GM18507 (cell line): ENCODE measurements at places on chromosomes 11 and 22.

GRCh38 chr22:47281126-47282106 is 519.0 kb downstream of the TBC1D22A start:
- DNase-seq: no peak

DNA sequence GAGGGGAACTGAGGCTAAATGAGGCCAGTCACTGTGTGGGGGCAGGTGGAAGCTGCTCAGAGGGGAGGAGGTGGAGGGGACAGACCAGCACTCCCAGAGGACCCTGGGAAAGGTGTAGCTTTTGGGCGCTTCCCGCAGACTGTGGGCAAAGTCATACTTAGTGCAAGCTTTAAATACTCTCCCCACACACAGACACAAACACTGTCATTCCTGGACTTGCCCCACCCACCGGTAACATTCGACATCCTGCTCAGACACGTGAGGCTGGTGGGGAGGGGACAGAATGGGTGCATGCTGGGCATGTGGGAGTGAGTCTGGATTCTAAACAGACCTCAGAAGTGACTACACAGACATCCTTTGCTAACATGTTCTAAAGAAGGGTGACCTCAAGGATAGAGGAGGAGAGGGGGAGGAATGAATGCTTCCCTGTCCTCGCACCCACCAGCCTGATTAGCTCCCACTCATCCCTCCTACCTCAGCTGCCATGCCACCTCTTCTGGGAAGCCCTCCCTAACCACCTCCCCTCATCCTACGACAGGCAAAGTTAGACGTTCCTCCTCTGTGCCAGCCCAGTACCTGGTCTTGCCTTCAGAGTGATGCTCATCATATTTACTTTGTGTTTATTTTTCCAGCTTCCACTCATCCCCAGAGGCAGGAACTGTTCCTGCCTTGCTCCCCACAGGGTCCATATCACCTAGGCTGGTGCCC is 22.2 kb downstream of the TSKU start:
- DNase-seq: no peak

DNA sequence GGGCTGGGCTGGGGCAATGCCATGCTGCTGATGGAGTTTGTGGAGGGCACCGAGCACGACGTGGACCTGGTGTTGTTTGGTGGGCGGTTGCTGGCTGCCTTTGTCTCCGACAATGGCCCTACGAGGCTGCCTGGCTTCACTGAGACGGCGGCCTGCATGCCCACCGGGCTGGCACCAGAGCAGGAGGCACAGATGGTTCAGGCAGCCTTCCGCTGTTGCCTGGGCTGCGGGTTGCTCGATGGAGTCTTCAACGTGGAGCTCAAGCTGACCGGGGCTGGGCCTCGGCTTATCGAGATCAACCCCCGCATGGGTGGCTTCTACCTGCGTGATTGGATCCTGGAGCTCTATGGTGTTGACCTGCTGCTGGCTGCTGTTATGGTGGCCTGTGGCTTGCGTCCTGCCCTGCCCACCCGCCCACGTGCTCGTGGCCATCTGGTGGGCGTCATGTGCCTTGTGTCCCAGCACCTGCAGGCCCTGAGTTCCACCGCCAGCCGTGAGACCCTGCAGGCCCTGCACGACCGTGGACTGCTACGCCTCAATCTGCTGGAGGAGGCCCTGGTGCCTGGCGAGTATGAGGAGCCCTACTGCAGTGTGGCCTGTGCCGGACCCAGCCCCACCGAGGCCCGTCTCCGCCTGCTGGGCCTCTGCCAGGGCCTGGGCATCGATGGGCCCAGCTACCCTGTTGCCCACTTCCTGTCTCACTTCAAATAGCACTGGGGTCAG is 4.2 kb upstream of the RPS6KB2 start:
- DNase-seq: no peak

GRCh38 chr22:47376901-47377505 is 614.6 kb downstream of the TBC1D22A start:
- no peak for DNase-seq

GRCh38 chr22:30288419-30289140 is 725 bp downstream of the CASTOR1 start:
- DNase-seq: no peak

DNA sequence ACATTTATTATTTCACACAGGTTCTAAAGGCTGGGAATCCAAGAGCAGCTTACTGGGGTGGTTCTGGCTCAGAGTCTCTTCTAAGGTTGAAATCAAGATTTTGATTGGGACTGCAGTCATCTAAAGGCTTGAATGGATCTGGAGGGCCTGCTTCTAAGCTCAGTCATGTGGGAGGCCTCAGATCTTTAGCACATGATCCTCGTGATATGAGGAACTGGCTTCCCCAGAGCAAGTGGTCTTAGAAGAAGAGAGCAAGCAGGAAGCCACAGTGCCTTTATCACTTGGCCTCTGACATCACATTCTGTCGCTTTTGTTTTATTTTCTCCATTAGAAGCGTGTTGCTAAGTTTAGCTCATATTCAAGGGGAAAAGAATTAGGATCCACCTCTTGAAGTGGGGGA is 88.9 kb downstream of the ARFGAP2 start:
- no peak for DNase-seq

- no peak for DNase-seq
These were observed 135.0 kb downstream of the CSNK2A3 start for GRCh38 chr11:11217929-11218628.

DNA sequence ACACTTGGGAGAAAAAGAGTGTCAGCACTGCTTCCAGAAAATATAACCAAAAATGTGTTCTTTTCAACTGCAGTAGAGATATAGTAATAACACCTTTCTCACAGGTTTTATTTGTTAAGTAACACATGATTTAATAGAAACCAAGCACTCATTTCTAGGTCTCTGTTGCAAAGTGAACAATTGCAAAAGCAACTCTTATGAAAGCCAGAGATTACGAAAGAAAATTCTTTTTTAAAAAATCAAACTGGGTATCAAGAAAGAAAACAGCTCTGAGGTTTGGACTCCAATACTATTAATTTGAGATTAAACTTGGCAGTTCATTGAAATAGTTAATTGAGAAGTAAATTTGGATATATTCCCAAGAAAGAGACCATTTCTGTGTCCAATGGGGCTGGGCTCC is 9.8 kb upstream of the XKR3 start:
- DNase-seq: no peak

DNA sequence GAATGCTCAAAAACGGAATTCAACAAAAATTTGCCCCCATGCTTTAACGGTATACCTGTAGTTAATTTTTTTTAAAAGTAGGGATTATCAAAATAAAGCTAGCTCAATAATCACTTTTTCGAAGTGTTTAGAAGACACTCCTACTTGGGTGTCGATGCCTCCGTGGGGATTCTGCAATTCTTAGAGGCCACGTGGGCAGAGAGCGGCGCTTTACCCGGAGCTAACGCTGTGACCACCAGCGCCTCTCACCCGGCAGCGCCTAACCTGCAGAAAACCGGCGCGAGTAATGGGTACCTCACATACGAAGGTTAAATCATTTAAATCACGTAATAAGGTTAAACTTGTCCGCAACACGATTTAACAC is 583 bp downstream of the TAF1D start:
- DNase-seq: peak; percentile 15

GRCh38 chr11:101498891-101499290 is 84.9 kb downstream of the TRPC6 start:
- DNase-seq: no peak

GRCh38 chr22:21031545-21032036 is 770 bp downstream of the SLC7A4 start:
- no peak for DNase-seq

DNA sequence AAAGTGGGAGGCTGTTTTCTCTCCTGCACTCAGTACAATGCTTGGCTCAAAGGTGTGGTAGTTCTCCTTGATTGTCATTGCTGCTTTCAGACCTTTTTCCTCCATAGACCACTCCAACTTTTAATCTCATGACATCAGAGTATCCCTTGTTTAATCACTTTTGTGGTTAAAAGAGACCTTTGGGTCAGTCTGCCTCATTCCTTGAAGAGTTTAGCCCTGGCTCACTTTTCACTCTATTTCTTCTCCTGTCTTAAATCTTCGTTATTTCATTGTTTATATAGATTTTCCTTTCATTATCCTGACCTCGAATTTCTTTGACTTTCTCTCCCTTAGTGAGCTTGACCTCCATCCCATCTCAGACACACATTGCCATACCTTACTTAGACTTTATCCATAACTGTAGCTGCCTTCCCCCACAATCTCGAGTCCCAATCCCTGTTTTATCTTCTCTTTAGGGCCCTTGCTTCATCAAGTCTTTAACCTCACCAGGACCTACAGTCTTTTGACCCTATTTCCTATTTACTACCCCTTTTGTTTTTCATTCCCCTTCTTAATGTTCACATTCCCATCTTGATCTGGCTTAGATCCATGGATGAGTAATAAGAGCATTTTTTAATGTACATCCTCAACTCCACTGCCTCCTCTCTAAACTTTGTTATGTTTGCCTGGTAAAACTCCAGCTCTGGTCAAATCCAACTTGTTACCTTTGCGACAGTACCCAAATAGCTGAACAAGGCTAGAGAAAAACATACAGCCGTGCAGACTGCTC is 9.5 kb downstream of the ATXN10 start:
- no peak for DNase-seq

- DNase-seq: no peak
These were observed 187.1 kb downstream of the BLID start for GRCh38 chr11:121928597-121929580.

- no peak for DNase-seq
These were observed 99.5 kb upstream of the APOA1 start for GRCh38 chr11:116936754-116937446.

DNA sequence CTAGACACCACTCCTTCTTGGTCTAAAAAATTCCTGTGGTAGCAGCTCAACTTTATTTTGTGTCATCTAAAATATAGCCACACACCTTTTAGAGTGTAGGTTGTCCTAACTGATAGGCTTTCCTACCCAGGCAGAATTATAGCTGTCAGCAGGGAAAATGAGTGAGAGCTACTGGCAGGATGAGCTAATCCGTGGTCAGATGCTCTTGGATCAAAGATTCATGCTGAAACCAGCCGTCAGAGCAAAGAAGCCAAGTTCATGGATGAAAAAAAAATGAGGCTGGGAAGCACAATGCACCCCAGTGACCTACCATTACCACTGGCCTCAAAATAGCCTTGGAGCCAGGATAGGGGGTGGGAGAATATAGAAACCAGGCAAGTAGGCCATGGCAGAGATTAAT is 113.1 kb upstream of the BLID start:
- no peak for DNase-seq

GRCh38 chr11:122808478-122808869 is 29.8 kb upstream of the CRTAM start:
- peak; percentile 42 for DNase-seq

GRCh38 chr11:8340296-8340695 is 76.6 kb upstream of the LMO1 start:
- DNase-seq: no peak

GRCh38 chr22:19480789-19481188 is 1.1 kb downstream of the CDC45 start:
- no peak for DNase-seq

DNA sequence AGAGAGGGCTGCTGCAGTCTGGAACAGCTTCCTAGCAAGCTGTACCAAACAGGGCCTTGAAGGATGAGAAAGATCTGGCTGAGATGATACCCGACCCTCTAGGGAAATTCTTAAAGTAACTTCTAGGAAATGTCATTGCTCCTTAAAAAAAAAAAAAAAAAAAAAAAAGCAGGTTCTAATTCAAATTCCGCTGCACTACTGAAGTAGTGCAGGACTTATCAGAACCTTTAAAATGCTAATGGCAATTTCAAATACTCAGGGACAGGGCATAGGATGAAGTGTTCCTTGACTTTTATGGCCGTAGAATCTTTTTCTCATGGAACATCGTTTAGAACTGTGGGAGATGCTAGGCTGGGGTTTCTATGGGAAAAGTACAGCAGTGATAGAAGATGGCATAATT is 13.1 kb downstream of the MIAT start:
- DNase-seq: no peak

- no peak for DNase-seq
These were observed 9.4 kb downstream of the RTN4R start for GRCh38 chr22:20258584-20259326.

DNA sequence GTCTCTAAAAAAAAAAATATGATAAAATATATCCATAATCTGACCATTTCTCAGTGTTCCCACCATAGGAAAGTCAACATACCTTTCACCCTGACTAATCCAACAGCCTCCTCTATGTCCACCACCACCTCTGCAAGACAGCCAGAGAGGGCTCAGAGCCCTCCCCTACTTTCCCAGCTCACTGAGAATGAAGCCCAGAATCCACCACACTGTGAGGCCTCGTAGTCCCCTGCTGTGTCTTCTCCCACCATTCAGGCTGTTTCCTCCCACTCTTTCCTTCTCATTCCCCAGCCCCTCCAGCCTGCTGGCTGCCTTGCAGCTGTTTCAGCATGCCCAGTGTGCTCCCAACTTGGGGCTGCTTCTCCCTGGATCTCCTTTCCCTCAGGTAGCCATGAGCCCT is 27.0 kb downstream of the SGSM3 start:
- no peak for DNase-seq

DNA sequence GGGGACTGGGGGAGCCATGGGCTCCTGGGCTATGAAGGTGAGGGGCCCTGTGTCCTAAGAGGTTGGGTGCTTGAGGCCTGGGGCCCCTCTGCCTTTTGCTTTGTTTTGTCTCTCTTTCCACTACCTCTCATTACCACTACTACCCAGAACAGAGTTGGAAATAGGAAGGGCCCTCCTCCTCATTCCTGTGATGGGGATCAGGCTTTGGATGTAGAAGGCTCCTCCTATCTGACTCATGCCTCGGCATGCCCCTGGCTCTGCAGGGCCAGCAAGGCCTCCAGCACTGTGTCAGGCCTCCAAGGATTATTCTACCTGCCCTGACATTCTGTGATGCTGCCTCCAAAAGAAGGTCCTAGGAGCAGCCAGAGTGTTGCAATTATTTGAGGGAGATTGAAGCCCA is 766 bp downstream of the IZUMO1R start:
- DNase-seq: no peak

DNA sequence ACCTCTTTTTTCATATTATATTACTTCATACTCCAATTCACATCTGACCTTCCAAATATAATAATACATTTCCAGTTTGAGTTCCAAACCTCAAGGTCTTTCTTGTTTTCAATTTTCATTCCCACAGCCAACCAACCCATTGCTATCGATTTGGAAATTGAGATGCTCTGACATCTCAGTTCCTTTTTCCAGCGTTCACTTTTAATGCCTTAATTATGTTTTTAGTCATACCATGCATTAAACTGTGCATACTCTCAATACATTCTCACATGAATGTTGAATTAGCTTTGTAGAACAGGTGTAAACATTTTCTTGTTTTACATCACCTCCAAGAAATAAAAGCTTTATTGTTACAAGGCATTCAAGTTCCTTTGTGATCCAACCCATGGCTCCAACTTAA is 294.2 kb upstream of the ANO3 start:
- DNase-seq: no peak

- DNase-seq: no peak
These were observed 26.2 kb downstream of the PPFIA1 start for GRCh38 chr11:70296681-70297080.
